Cortex of kidney (tissue), 1 donor: ENCODE measurements at places on chromosomes 5 and 9.

DNA sequence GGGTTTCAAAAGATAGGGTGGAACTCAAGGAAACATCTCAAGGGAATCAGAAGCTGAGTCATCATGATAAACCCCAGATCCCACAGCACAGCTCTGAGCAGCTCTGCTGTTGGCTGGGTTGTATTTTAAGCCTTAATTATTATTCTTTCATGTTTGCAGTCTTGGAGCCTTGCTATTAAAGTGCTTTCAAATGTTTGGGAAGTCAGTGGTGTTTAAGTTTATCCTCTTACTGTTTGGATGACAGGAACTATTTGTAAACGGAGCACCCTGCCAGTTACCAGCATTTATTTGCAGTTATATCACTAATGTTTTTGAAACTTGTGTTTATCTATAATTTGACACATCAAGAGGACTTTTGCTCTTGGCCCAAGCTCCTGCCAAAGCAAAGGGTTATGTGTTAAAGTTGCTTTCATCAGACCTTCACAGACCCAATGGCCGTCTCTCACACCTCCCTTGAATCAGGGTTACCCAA lies 141.1 kb upstream of the SPDL1 start:
- DNase-seq, result no peak

- DNase-seq, result no peak
Measured at GRCh38 chr9:22041344-22041743, 32.2 kb upstream of the CDKN2B start.

DNA sequence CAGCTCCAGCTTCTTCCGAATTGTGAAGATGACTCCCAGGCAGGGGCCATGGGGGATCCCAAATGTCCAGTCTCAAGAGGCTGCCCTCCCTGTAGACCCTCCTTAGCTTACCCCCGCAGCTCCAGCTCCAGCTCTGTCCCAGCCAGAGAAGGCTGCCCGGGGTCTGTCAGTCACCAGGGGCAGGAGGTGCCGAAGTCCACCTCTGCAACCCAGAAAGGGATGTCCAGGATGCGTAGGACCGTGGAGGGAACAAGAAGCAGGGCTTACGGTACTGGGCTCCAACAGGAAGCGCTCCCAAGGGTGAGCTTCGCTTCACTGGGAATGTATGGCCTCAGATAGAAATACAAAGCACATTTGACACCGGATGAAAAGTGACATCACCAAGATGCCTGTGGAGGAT lies 6.0 kb downstream of the IPPK start:
- no peak for DNase-seq

DNA sequence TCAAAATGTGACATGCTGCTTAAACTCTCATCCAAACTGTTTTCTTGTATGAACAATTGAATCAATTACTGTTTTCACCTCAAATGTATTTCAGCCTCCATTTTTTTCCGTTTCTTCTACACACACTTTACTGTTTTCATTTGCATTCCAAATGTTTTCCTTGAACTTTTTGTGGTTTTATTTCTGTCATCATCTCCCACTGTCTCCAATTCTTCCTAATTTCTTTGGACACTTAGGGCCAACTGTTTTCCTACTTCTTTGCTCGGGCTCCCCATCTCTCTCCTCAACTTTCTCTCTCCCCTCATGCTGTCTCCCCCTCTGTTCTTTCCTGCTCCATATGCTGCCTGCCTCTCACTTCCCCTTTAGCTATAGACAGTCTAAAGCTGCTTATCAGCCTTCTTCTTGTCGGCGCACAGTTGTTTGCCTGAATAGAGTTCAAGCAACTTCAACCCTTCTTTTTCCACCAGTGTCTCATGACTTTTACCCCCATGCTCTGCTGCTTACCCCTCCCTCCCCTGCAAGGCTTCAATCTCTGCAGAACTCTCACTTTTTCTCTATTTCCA lies 443.4 kb downstream of the DTWD2 start:
- DNase-seq, result no peak

- DNase-seq, result no peak
Measured at GRCh38 chr9:129999141-129999510, 43.9 kb downstream of the FNBP1 start.

GRCh38 chr5:164233791-164234190 lies 728.4 kb downstream of the MAT2B start:
- DNase-seq, result no peak

DNA sequence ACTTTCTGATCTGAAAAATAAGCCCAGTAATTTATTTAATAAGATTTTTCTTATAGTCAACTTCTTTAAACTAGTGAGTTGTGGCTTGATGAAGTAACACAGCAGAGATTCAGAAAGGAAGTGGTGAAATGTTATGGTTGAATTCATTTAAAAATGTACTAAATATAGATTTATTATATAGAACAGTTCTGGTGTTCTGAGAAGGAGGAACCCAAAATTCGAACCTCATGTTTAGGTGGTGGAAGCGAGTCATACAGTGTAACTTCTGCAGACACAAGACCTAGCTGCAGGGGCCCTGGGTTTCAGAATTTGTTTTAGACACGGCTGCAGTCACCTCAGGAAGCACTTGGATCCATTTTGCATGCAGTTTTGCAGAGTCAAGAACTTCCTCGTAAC lies 188.2 kb downstream of the TRIO start:
- DNase-seq, result no peak

DNA sequence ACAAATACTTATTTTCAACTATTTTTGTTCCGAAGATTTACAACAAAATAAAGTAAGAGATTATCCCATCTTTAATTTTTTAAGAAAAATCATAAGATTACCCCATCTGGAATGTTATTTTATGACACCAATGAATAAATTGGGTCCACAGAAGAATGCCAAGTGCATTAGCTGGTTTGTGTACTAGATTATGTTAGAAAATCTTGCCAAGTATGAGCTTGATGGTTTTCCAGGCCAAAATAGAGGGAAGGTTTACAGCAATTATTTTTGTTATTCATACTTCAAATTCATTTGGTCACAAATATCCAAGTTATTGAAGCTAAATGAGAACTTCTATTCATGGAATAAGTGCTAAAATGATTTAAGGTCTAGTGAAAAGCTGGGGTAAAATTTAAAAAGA lies 109.4 kb upstream of the DMRTA1 start:
- no peak for DNase-seq

DNA sequence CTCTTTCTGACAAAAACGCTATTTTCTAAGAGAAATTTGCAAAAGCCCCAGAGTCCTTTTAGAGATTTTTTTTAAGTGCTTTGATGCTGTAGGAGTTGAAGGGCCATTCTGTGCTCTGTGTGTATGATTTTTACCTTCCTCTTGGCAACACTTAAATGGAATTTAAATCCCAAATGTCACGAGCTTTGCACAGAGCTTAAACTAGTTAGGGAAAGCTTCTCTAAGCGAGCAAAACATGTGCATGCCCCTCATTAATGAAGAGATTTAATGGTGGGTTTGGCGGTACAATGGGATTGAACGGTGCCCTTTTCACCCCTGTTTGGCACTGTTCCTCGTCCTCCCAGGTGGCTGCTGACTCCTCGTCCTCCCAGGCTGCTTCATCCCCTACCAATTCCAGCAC lies 220.7 kb downstream of the DRD1 start:
- no peak for DNase-seq

GRCh38 chr9:83706676-83707517 lies 861 bp downstream of the UBQLN1 start:
- no peak for DNase-seq

- DNase-seq, result no peak
Measured at GRCh38 chr5:1919209-1919566, 36.5 kb upstream of the IRX4 start.

GRCh38 chr5:91898019-91898418 lies 514.9 kb upstream of the ARRDC3 start:
- no peak for DNase-seq

GRCh38 chr5:149464796-149465489 lies 85.9 kb upstream of the IL17B start:
- DNase-seq, result no peak

DNA sequence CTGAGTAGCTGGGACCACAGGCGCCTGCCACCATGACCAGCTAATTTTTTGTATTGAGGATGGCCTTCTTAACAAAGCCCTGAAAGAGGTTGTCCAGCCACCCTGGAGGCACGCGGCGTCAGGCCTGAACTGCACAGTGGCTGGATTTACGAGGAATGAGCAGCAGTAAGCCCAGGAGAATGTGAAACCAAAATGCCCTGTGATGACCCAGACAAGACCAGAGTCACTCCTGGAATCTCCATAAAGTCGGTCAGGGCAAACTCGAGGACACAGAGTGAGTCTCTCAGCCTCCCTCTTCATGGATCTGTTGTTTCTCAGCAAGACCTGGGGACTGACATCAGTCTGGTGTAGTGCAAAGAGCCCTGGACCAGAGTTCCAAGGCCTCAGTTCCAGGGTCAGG lies 53.2 kb upstream of the C5orf58 start:
- no peak for DNase-seq
